Right hindlimb (tissue), 1 donor: ENCODE measurements at places on chromosomes 5 and 9.

DNA sequence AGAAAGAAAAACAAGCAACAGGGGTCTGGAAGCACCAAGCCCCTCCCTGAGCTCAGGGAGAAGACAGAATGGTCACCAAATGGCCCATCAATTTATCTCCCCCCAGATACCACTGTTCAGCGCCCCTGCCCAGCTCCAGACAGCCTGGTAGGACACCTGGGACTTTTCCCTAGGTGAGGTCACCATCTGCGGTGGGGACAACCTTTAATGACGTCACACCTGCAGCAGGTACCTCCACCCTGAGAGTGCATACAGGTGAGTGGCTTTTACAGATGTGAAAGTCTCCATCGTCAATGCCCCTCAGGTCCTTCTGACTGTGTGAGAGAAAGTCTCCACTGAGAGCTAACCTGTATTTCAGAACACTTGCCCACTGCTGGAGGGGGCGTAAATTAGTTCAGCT is 34.3 kb upstream of the LAMC3 start:
- DNase-seq, result no peak

- DNase-seq, result no peak
These were observed 236.5 kb downstream of the DRD1 start for GRCh38 chr5:175207321-175208040.

- no peak for DNase-seq
These were observed 36.1 kb upstream of the UBE2D2 start for GRCh38 chr5:139524940-139525585.

DNA sequence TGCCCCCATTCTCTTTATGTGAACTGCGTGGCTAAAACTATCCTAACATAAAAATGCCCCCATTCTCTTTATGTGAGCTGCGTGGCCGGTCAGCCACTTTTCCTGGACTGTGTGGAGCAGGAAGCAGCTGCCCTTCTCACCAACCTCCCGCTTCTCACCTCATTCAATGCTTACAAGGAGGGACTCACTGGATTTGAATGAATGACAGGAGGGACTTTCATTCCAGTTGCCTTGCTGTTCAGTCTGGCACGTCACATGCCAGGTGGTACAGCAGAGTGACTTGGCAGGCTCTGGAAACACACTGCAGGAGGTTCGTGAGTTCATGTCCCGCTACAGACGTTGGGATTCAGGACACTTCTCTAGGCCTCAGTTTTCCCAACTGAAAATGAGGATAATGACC is 60.2 kb upstream of the NFIL3 start:
- no peak for DNase-seq

DNA sequence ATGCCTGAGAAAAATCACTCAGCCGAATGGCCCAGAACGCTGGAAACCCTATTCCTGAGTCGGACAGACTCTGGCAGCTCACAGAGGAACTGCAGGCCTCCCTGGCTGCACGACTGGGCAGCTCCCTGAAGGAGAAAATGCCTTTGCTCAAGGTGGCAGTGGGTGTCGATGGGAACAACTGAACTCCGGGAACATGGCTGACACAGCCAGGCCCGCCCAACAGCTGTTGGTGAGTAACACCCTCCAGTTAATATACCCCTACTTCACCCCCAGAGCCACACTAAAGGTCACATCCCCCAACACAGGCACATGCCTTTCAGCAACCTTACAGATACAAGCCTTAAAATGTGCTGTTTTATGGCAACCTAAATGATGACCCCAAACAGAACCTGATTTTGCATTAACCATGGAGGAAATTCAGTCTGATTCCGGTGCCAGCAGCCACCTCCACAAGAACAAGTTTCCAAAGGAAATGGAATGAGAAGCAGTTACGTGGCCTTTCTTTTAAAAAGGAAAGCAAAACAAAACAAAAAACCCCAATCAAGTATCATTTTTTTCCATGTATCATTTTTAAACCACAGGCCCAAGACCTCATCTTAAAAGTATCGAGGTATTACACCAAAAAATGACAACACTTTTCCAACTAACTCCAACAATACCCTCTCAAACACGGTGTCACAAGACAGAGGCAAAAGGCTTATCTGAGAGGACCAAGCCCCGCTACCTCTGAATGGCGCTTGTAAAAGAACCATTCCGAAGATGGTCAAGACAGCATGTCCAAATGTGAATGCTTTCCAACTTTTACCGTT is 3.1 kb downstream of the KLF9 start:
- no peak for DNase-seq

- DNase-seq, result peak; percentile 53
These were observed 61.2 kb upstream of the ZFR start for GRCh38 chr5:32505756-32506155.

GRCh38 chr5:22514231-22514630 is 338.9 kb downstream of the CDH12 start:
- no peak for DNase-seq

GRCh38 chr9:124482431-124483031 is 24.7 kb downstream of the NR5A1 start:
- no peak for DNase-seq

DNA sequence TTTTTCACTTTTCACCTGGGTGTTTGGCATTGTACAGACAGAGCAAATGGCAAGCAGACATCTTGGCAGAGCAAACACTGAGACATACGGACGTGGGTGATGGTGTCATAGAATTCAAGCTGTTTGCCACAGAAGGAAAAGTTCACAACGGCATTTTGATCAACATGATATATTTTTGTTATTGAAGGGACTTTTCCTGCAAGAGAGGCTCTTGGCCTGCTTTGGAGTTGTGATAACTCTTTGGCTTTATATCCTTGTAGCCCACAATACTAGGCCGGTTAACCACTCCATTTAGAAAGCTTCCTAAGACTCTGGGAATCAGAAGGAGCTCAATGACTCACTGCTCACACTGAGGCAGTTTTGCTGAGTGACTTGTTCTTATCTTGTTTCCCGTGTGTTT is 1038.3 kb downstream of the TLE1 start:
- DNase-seq, result no peak

DNA sequence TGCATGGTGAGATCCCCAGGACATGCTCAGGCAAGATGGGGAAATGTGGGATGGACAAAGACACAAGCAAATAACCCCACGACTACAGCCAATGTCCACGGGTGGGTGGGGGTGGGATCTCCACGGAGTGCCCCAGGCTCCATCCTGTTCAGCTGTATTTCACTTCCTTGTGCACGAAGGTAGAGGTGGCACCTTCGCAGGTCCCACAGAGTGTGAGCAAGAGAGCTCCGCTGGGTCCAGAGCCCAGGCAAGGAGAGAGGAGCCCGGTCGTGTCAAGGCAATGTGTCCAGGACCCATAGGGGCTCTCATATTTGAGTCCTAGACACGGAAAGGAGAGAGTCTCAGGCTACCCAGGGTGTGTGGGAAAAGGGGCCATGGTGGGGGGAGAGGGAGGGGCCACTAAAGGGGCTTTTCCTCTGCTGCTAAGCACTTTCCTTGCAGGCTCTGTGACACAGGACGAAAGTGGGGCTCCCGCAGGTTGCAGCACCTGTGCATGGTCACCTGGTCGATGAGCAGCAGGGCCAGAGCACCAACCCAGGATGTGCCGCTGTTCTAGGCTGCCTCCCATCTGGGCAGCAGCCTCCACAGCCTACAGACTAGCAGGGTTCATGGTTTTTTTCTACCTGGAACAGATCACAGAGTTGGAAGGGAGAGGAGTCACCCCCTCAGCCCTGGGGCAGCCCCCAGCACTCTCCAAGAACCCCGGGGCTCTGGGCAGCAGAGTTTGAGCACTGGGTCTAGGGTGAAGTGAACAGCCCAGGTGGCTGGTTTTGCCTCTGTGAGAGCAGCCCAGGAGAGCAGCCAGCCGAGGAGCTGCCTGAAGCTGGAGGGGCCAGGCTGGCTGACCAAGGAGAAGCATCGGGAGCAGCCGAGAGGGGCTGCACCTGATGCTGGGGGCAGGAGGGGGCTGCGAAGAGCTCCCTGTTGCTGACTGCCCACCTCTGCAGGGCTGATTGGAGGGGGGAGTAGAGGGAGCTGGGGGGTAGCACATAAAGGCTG is 100.7 kb upstream of the MVB12B start:
- DNase-seq, result no peak

GRCh38 chr5:142686210-142686734 is 382 bp upstream of the FGF1 start:
- no peak for DNase-seq

GRCh38 chr5:102153003-102153759 is 142.9 kb downstream of the SLCO4C1 start:
- no peak for DNase-seq

DNA sequence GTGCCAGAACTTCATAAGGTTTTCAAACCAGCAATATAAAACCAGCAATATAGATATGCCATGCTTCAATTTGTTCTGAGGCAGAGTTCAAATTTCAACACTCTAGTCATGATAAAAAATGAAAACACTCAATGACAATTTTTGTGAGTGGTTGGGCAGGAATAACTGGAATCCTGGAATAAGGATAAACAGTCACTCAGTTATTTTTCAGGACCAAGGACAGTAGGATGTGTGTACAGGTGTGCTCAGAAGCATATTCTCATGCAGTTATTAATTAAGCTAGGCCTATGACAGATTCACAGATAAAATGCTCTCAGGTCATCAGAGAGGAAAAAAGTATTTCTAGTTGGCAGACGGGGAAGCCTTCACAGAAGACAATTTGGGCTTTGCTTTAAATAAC is 117.3 kb upstream of the PPP2R2B start:
- DNase-seq, result no peak

- DNase-seq, result no peak
These were observed at the start of gene CARD6 for GRCh38 chr5:40841068-40841805. TSS of gene CARD6 (plus strand) at chr5:40841367. CDS start at chr5:40841383, 16 bp downstream.

DNA sequence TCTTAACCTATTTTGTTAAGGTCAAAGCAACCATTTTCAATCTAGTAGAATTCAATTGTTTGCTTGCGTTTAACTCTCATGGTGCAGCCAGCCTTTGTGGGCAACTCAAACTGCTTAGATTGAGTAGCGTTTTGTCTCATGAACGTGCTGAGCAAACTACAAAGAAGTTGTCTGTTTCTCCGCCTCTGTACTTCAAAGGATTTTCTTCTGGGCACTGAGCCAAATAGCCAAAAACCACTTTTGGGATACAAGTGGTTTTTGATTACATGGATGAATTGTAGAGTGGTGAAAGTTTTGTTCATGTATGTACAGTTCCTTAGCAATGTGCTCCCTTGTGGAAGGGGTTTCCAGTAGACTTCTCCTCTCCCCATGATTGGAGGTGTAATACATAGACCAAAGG is 122.9 kb downstream of the CFAP90 start:
- no peak for DNase-seq

GRCh38 chr9:18730241-18730640 is 256.3 kb downstream of the ADAMTSL1 start:
- DNase-seq, result no peak

- DNase-seq, result no peak
These were observed 180.4 kb upstream of the ACTBL2 start for GRCh38 chr5:57662991-57663390.

GRCh38 chr5:159471904-159472303 is 141.6 kb upstream of the IL12B start:
- peak; percentile 86 for DNase-seq
